ENCODE measurements at places on chromosomes 4 and X.
A peak's percentile ranks its signal among the peaks of the same experiment; 100 is the strongest.

DNA sequence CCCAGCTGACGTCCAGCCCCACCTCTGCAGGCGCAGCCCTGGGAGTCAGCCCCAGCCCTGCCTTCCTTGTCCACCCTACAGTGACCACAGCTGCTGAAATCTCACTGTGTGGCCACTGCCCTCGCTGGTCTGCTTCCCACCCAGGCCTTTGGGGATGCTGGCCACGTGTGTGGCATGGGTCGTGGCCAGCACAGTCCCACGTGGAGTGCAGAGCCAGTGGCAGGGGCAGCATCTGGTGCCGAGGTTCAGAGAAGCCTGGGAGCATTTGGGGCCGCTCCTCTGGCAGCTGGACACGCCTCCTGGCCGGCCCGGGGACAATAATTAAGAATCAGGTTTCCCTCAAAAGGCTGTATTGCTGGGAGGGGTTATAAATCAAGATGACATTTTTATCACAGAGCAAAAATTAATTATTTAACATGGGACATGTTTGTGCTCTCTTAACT, 92.1 kb downstream of the HMX1 start:
- DNase-seq, result peak; percentile 75

DNA sequence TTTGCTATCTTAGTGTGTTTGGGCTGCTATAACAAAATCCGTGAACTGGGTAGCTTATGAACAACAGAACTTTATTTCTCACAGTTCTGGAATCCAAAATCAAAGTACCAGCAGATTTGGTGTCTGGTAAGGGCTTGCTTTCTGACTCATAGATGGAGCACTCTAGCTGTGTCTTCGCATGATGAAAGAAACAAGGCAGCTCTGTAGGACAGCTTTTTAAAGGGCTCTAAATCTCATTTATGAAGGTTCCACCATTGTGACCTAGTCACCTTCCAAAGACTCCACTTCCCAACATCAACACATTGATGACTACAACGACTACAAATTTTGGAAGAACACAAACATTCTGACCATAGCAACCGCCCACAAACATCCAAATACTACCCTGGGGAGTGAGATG, 158.6 kb upstream of the LCORL start:
- no peak for DNase-seq

GRCh38 chr4:153346563-153346962, 2.1 kb downstream of the MND1 start:
- peak; percentile 30 for DNase-seq

DNA sequence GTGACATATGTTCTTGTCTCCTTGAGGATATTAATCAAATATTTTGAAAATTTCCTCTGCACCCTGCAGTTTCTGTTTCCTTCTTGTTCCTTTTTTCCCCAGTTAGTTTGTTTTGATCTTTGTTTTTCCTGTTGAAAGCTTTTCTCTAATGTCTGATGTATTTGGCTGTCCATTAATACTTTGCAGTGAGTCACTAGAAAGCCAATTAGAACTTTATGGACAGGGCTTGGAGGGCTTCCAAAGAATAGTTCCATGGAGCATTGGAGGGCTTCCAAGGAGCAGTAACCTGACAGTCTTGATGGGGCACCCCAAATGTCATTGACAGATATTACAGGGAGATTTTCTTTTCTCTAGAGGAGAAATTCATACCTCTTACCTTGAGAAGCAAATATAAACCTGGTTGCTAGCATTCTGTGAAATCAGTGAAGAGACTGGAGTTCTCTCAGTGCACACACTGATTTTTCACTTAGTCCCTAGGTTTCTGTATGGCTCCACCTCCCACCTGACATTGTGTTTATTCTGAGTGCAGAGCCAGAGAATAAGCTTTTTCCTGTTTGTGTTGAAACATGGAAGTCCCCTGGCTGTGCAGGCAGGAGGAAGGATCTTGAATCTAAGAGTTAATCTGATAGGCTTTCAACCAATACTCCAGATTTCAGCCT, 26.5 kb downstream of the SPARCL1 start:
- no peak for DNase-seq

GRCh38 chr4:87974856-87975462, 555 bp upstream of the SPP1 start:
- peak; percentile 45 for DNase-seq

- no peak for DNase-seq
Observed at GRCh38 chrX:44022964-44023363, 49.8 kb upstream of the NDP start.

DNA sequence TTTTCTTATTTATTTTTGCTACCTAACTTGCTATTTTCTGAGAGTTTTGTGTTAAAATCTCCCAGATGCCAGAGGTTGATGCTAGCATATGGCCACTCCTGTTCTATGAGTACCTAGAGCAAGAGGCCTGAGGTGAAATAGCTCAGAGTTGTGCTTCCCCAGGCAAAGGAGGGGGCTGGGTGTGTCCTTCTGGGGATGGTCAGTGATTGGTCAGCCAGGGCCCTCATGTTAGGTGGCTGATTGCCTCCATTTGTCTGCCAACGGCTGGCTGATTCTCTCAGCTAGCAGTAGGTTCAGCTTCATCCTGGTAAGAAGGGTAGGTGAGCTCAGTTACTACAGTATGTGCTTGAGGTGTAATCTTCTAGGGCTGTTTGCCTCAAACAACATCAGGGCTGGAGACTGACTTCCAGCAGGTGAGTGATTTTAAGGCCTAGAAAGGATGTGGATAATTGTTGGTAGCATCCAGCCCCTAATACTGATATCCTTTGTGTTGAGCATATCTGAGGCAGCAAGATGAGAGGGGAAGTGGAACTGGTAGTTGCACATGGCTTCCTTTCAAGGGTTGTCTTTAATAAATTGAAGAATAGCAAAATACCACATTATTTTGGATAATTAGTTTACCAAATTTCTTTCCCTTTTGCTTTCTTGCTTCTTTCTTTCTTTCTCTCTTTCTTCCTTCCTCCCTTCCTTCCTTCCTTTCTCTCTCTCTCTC, 62.5 kb upstream of the RHOH start:
- no peak for DNase-seq

DNA sequence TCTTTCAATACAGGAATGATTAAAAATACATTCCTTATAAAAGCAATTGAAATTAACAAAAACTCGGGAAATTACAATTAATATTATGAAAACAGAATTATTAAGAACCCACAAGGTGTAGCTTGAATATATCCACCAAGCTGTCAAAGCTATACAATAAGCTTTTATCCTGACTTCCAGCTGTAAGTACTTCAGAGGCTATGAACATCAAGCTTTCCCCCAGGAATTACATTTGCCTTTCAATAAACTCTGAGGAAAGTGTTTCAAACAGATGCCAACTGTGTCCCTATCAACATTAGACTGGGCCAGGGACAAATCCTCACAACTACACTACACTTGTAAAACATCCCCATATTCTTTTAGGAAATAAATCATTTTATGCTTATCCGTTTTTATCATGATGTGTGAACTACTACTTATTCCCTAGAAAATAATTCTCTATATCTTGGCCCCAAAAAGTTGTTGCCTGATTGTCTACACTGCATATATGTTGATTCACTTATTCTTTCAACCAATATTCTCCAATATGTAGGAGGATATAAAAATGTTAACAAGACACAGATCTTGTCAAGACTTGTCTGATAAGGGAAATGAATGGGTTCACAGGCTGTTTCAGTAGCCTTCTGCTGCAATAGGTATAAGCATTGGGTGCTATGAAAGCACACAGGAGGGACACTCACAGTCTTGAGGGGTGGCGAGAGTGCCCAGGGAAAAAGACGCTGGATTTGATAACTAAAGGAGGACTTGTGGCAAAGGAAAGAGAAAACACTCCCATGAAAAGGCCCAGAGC, 494.1 kb downstream of the CENPC start:
- no peak for DNase-seq

- DNase-seq, result no peak
Observed at GRCh38 chr4:188639479-188640100, 500.3 kb downstream of the TRIML1 start.

DNA sequence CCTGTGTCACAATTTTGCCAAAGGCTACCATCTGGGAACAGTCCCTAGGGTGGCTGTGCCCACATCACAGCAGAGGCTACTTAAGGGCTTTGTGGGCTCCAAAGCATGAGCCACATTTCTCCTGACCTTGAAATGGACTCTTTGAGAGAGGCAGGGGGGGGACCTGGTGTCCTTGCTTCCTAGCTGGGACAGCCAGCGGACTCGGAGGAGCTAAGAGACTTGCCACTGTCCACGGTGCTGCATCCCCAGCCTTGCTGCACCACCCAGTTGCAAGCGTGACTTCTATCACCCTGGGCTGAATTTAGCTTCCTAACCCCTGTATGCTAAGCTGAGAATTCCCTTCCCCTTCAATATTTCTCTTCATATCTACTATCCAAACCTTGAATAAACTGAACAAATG, 99.0 kb downstream of the PHKA2 start:
- DNase-seq, result no peak

GRCh38 chrX:88244066-88244465, 503.0 kb upstream of the CPXCR1 start:
- no peak for DNase-seq

DNA sequence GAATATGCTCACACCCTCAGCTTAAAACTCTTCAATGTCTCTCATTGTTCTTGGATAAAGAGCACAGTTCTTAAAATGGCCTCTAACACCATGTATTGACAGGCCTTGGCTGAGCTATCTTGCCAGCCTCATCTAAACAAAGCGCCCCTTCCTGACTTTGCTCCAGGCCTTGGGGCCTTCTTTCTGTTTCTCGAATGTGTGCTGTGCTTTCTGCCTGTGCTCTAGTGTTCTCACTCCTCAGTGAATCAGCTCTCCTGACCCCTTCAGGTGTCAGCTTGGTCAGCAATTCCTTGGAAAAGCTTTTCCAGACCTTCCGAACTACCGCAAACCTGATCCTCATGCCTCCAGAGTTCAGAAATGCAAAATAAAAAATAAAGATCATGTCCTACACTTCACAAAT, 346.3 kb upstream of the FSTL5 start:
- DNase-seq, result no peak

DNA sequence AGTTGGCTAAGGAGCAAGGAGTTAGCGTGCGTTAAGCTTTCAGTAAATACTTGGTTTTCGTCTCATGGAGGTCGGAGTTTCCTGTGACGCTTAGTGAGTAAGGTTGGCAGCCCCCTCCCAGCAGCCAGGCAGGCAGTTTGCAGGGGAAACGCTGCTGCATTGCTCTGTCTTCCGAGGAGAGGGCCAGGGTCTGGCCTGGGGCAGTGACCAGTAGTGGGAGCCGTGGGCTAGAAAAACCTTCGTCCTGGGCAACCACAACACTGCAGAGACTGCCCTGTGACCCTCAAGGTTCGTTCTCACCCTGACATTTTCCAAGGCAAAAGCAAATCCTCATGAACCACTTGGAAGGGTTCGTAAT, 432 bp downstream of the TMEM175 start:
- no peak for DNase-seq

- DNase-seq, result no peak
Observed at GRCh38 chr4:177582992-177583391, 140.8 kb upstream of the AGA start.
